Esophagus mucosa (tissue), 1 donor: ENCODE measurements at places on chromosomes 1 and 21. TPM values are rescaled to one million over a fixed set of nuclear protein-coding genes. Genes with fewer than 3 reads are reported as not detected.

GRCh38 chr21:15240848-15241247, 176.0 kb upstream of the NRIP1 start:
- no peak for ATAC-seq

GRCh38 chr1:32997381-32997891, 32.8 kb upstream of the RNF19B start:
- no peak for ATAC-seq

DNA sequence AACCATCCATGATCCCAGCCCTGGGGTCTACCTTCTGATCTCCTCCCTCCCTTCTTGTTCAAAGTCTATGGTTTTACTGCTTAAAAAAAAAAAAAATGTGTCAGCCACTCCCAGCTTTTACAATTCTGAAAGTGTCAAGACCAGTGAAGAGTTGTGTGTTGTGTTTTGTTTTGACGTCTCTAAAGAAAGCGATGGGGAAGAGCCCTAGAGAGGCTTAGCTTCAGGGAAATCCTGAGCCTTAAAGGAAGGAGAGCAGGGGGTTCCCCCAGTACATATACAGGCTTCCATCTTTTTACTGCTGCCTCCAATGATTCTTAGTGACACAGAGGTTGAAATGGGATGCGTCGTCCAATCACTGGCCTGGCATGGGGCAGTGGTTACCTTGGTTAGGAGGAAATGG, 13.9 kb upstream of the FMOD start:
- no peak for ATAC-seq

GRCh38 chr21:26686278-26686677, 113.2 kb upstream of the CYYR1 start:
- peak; percentile 32 for ATAC-seq

DNA sequence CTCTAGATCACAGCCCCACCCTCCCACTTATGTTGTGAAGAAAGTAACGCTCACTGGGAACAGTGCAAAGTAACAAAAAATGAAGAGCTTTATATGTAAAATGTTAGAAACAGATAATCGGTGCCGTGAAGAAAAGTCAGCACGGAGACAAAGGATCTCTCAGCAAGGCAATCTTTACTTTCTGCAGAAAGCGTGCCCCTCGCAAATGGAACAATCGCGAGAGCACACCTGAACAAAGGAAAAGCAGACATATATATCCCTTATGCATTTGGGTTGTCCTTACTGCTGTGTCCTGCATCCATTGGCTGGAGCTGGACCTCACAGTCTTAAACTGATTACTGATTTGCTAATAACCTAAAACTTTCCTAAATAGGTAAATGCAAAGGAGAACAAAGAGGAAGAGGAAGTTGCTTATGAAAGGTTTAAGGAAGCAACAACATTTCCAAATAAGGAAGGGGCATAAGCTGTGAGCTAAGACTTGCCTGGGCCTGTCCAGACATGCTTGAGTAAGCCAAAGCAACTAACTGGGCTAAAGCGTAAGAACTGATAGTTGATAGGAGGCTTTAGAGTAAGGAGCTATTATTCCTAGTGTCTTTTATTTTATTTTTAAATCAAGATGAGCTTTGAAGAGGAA, 89.7 kb downstream of the GTF2B start:
- no peak for ATAC-seq

- no peak for ATAC-seq
Measured at GRCh38 chr1:234507626-234508387, 28.8 kb upstream of the TARBP1 start.

DNA sequence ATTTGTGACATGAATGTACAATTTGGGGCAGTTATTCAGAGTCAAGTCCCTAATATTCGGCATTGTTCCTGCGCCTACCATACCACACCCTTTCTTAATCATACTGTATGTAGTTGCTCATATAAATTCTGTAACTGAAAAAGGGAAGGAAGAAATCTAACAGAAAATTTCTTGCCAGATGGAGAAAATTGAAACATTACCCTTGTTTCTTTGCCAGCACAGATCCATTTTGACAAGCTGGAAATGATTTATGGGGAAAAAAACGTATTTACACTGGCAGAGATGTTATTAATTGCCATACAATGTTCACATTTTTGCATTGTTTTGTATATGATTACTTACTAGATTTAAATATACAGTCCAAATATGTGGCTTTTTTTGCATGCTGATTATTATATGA, 363.8 kb upstream of the PKN2 start:
- no peak for ATAC-seq

Gene DYNLT5
- total RNA-seq: not detected

GRCh38 chr1:68231627-68232288, 565 bp downstream of the WLS start:
- peak; percentile 40 for ATAC-seq

DNA sequence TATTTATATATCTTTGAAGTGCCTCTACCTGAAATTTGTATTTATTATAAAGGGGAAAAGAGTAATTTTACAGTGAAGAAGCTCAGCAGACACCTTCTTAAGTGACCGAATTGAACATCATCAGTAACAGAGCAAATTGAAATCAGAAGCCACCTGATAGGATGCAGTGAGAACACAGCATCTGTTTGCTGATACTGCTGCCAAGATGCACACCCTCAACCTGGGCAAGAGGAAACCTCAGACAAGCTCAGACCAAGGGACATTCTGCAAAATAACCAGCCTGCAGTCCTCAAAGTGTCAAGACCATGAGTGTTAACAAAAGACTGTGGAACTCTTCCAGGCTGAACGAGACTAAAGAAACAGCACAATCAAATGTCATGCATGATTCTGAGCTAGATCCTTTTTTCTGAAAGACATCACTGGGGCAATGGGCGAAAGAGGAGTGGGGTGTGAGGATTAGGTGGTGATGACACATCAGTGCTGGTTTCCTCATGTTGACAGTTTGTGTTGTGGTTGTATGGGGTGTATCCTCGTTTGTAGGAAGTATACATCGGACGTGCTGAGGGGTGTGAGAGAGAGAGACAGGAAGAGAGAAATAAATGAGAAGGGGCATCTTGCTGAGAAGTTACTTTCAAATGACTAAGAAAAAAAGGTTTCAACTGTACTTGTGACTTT, 103.7 kb downstream of the ABCA4 start:
- no peak for ATAC-seq

Gene EXOC8
- total RNA-seq: 7.9 TPM

Gene OR6N1
- not detected for total RNA-seq

DNA sequence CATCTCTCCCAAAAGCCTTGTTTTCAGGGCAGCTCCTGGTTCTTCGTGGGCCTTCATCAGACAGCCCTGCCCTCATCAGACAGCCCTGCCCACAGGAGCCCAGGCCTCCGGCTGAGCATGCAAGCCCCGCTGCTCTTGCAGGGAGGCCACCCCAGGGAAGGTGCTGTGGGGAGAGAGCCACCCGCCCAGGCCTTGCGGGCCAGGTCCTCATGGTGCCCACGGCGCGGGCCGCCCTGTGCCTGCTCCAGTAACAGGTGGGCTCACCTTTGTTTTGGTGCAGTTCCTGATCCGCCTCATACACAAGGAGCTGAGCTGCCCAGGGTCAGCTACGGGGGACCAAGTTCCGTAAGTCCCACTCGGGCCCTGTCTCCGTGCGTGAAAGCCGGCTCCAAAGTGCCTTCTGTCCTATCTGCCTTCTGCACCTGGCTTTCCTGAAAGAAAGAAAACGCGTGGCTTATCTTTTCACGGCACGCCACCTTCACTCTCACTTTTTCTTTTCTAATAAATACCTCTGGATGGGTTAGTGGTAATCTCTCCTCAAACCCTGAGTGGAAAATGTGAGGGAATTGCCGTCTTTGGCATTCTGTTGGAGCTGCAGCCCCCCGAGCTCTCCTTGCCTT, 65.9 kb downstream of the SLC37A1 start:
- peak; percentile 40 for ATAC-seq

Gene PCAT6
- 5.8 TPM for total RNA-seq

Gene TRIM33
- total RNA-seq: 22.2 TPM

GRCh38 chr1:155698382-155699038, 9.6 kb downstream of the DAP3 start:
- no peak for ATAC-seq

Gene OLIG2
- not detected for total RNA-seq

Gene FAM78B
- 0.88 TPM for total RNA-seq

GRCh38 chr21:36641886-36642285, 57.0 kb upstream of the SIM2 start:
- no peak for ATAC-seq

GRCh38 chr1:168693872-168694238, 35.2 kb downstream of the DPT start:
- ATAC-seq: no peak

GRCh38 chr1:109091078-109091838, 694 bp downstream of the TMEM167B start:
- peak; percentile 56 for ATAC-seq

Gene TCEA3
- total RNA-seq: 25.6 TPM

Gene IRF6
- 159 TPM for total RNA-seq

GRCh38 chr21:39681257-39681656, 63.7 kb upstream of the IGSF5 start:
- no peak for ATAC-seq

DNA sequence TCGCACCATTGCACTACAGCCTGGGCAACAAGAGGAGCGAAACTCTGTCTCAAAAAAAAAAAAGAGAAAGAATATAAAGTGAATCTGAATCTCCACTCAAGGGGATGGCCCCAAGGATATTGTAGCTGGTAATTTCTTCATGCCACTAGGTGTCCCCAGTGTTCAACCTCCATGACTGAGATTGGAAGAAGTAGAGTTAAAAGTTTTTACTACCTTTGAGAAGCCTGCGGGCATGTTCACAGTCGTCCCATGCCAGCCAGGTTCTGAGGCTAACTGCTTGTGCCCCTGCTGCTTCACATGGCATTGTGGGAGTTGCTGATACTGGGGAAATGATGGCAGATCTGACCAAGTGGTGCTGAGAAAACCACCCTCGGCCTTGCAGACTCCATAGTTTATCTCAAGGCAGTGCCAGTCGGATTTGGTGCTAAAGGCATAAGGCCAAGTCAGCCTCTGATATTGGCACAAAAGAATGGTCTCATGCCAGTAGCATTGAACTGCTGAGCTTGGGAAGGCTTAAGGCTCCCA, 10.8 kb upstream of the SHISA4 start:
- peak; percentile 44 for ATAC-seq

DNA sequence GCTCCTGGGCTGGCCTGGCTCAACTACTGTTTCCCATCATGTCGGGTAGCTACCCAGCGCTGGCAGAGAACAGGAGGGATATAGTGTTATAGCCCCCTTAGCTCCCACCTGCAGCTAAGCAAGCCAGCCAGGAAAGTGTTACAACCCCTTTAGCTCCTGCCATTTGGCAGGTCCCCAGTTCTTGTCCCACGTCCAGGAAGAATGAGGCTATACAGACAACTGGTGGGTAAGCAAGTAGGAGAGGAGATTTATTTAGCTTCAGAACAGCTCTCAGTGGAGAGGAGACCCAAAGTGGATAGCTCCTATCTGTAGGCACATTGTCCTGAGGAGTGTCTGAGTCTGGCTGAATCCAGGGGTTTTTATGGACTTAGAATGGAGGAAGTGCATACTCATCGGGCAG, 741.1 kb upstream of the B3GALT2 start:
- no peak for ATAC-seq

GRCh38 chr1:211490038-211490678, 1.8 kb downstream of the RD3 start:
- no peak for ATAC-seq

GRCh38 chr1:62903522-62903921, 119.6 kb downstream of the ATG4C start:
- ATAC-seq: no peak

GRCh38 chr1:209516771-209517680, 66.5 kb upstream of the CAMK1G start:
- no peak for ATAC-seq

GRCh38 chr1:205923651-205924459, 19.4 kb downstream of the SLC26A9 start:
- no peak for ATAC-seq

Gene LCE6A
- total RNA-seq: not detected

- no peak for ATAC-seq
Measured at GRCh38 chr21:42546433-42546832, 32.8 kb downstream of the SLC37A1 start.
